A549 treated with AZD2906 at 1 μM for 4 hours (cell line): ENCODE measurements at places on chromosomes 5 and 9. TPM values are rescaled to one million over a fixed set of nuclear protein-coding genes. Genes with fewer than 3 reads are reported as not detected.

IQGAP2 gene
- 1.5 to 2.4 TPM (median 2.0 TPM) in 5 replicates for total RNA-seq

OTP gene
- 0.03 to 0.12 TPM (median 0.09 TPM) in 5 replicates for total RNA-seq

C9orf50 gene
- 0.08 to 0.16 TPM in 2 of 5 replicates, not detected in the others for total RNA-seq

BBLN gene
- total RNA-seq, result 39.5 to 74.4 TPM (median 67.3 TPM) in 5 replicates

PCDH12 gene
- not detected in 5 replicates for total RNA-seq

HAPLN1 gene
- total RNA-seq, result not detected in 5 replicates

CREB3 gene
- total RNA-seq, result 54.4 to 63.2 TPM (median 57.3 TPM) in 5 replicates

OR1Q1 gene
- 0.07 TPM in 1 of 5 replicates, not detected in the others for total RNA-seq

TMEM174 gene
- not detected in 5 replicates for total RNA-seq

PTPDC1 gene
- 3.4 to 4.5 TPM (median 4.1 TPM) in 5 replicates for total RNA-seq

GPSM1 gene
- total RNA-seq, result 9.6 to 16.0 TPM (median 14.4 TPM) in 5 replicates

CATSPER3 gene
- total RNA-seq, result 0.15 to 0.49 TPM (median 0.39 TPM) in 5 replicates

MEF2C gene
- 0.02 to 0.11 TPM (median 0.11 TPM) in 3 of 5 replicates, not detected in the others for total RNA-seq

CYLC2 gene
- not detected in 5 replicates for total RNA-seq

CEL gene
- 0.39 to 0.93 TPM (median 0.71 TPM) in 5 replicates for total RNA-seq

ELP1 gene
- 17.9 to 20.1 TPM (median 18.8 TPM) in 5 replicates for total RNA-seq

STPG3 gene
- total RNA-seq, result not detected in 5 replicates

SLC36A2 gene
- total RNA-seq, result not detected in 5 replicates

TMC1 gene
- 0.02 to 0.10 TPM (median 0.07 TPM) in 4 of 5 replicates, not detected in the other for total RNA-seq

PCDHGA4 gene
- total RNA-seq, result 0.06 to 0.13 TPM (median 0.11 TPM) in 5 replicates

C9orf72 gene
- total RNA-seq, result 3.3 to 5.2 TPM (median 4.5 TPM) in 5 replicates

RNF180 gene
- 0.18 to 0.38 TPM (median 0.29 TPM) in 5 replicates for total RNA-seq

C5orf52 gene
- total RNA-seq, result not detected in 5 replicates

MLANA gene
- total RNA-seq, result not detected in 5 replicates

AFAP1L1 gene
- 12.3 to 15.7 TPM (median 15.4 TPM) in 5 replicates for total RNA-seq

ZNG1F gene
- 15.4 to 28.1 TPM (median 23.8 TPM) in 5 replicates for total RNA-seq

PTGR1 gene
- total RNA-seq, result 287 to 342 TPM (median 309 TPM) in 5 replicates

CD14 gene
- 3.2 to 4.2 TPM (median 4.0 TPM) in 5 replicates for total RNA-seq

IDNK gene
- 6.2 to 8.1 TPM (median 6.6 TPM) in 5 replicates for total RNA-seq

WWC1 gene
- total RNA-seq, result 70.2 to 81.2 TPM (median 73.2 TPM) in 5 replicates

EMB gene
- total RNA-seq, result 4.6 to 6.5 TPM (median 5.6 TPM) in 5 replicates

MTREX gene
- total RNA-seq, result 26.4 to 59.7 TPM (median 32.7 TPM) in 5 replicates

ERBIN gene
- total RNA-seq, result 19.2 to 41.2 TPM (median 22.1 TPM) in 5 replicates

BARHL1 gene
- 0.02 to 0.03 TPM in 2 of 5 replicates, not detected in the others for total RNA-seq

BTNL3 gene
- not detected in 5 replicates for total RNA-seq
